ELR (cell line): ENCODE measurements at places on chromosomes 2 and 18.

- peak; percentile 66 for DNase-seq
Measured at GRCh38 chr2:174615871-174616436, 18.4 kb upstream of the WIPF1 start.

GRCh38 chr18:31791817-31792579, 31.3 kb upstream of the SLC25A52 start:
- DNase-seq = no peak

- peak; percentile 5 for DNase-seq
Measured at GRCh38 chr2:18975506-18976167, 382.8 kb downstream of the OSR1 start.

DNA sequence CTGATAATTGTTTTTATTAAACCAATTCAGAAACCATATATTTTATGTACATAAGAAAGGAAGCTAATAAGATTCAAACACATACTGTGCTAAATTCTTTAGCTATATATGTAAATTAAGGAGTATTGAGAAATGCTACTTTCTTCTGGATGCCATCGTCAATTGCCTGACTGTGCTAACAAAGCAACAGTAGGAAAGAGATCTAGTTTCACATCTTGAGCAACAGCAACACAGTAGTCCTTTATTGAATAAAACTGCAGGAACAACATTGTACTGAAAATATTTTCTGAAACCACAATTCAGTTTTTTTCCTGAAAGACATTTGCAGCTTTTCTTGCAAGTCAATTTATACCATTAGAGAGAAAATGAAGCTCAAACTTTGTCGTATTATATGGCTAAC, 1404.9 kb upstream of the SLC39A10 start:
- DNase-seq = no peak

DNA sequence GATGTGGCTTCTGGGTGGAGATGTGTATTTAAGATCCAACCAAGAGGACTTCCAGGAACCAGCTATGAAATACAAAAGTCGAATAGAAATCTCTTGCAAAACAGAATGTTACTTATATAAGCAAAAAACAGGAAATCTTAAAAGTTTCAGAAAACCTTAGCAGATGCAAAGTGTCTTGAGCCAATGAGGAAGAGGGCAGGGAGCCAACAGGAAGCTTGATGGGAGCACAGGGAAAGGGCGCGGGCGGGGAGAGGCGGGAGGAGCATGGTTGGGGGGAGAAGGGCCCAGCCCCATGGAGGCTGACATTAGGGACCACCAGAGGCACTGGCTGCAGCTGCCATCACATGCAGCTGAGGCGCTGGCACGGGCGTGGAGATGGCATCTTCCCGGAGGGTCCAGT, 203.3 kb downstream of the SNTG2 start:
- DNase-seq = no peak
